T-cell (primary cell): ENCODE measurements at places on chromosomes 4 and X.

GRCh38 chrX:109966246-109966645 lies 36.7 kb upstream of the TMEM164 start:
- no peak for DNase-seq

GRCh38 chr4:106851726-106852125 lies 184.4 kb downstream of the DKK2 start:
- DNase-seq = no peak

- DNase-seq = peak; percentile 13
These were observed 772 bp downstream of the CYP4V2 start for GRCh38 chr4:186192066-186192612.

DNA sequence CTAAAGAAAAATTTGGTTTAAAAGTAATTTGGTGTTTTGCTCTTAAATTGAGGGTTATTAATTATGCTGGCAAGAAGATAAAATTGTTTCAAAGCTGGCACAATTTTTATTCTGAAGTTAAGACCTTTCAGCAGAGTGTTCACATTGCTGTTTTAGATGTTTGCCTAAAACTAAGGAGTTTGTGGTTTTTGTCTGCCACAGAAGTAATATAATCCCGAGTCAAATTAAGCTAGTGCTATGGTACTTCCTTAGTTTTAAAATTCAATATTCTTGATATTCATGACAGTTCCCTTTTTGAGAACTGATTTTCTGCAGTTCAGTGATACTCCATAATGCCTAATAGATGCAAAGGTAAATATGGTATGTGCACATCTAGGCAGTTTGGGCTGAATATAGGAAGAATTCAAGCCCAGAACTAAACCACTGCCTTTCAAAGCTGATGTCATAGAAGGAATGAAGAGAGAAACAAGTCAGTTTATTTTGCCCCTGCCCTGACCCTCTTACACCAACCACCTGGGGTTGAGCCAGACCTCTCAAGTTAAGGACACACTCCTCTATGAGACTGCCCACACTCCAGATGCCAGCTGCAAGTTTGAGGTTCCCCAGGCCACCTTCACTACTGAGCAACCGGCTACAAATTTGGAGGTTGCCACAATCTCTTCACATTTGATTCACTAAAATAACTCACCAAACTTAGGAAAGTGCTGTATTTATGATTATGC lies 32.1 kb upstream of the VEGFC start:
- DNase-seq = no peak

DNA sequence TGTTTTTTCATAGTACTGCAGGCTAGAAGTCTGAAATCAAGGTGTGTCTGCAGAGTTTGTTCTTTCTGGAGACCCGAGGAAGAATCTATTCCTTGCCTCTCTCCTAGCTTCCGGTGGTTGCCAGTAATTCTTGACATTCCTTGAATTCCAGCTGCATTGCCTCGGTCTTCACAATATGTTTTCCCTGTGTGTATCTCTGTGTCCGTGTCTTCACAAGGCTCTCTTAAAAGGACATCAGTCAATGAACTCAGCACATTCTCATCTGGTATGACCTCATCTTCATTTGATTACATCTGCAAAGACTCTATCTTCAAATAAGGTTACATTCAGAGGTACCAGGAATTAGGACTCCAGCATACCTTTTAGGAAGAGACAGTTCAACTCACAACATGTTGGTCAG lies 163.4 kb downstream of the BANK1 start:
- no peak for DNase-seq

- DNase-seq = no peak
These were observed 268.3 kb downstream of the TMA16 start for GRCh38 chr4:163762741-163763140.
